ENCODE measurements at places on chromosomes 4 and X.

DNA sequence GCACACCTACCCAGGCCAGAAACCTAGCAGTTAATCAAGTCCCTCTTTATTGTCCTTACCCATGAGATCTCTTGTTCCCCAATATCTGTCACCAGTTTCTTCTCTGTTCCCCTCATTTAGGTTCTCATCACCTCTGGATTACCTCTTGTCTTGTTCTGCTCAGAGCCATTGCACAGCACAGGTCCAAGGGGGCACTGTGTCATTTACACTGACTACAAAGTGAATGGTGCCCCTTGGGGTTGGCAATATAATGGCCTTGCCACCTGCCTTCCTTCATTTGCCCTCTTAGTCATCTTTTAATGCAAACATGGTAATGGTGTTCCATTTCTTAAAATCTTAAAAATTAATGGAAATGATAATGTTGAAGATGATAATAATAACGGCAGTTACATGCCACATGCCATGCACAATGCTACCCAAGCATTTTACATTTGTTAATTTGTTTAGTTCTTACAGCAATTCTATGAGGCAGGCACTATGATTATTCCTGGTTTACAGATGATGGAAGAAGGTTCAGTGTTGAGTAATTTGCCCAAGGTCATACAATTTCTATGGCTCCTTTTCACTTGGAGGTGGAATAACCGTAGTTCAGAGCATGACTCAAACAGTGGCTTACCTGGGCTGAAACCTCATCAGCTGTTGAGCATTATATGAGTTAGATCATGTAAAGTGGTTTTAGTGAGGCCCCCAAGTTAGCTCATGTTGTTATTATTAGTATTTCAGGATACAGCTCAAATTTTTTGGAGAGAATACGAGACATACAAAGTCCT lies 117.9 kb downstream of the RASL11B start:
- no peak for DNase-seq

- DNase-seq, result no peak
Measured at GRCh38 chr4:181676546-181676945, 566.7 kb upstream of the TENM3 start.

DNA sequence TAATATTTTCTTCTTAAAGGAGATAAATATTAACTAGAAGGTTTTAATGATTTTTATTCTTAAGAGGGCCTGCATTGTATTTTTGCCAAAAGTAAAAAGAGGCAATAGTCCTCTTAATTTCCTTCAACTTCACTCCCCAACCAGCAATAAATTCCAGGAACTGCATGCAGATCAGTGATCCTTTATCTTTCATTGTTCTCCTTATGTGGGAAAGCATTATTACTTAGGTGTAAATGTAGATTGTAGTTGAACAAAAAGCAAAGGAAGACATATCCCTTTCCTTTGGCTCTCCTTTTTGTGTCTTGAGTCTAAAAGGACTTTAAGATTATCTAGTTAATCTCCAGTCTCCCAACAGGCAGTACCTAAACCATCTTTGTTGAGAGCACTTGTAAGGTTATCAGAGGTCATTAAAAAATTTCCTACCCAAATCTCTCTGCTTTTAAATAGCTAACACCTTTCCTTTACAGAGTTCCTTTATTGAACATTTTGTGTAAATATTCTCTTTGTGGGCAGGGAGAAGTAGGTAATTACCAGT lies 55.3 kb downstream of the RAPGEF2 start:
- no peak for DNase-seq

GRCh38 chr4:122731676-122732075 lies 828 bp upstream of the BBS12 start:
- no peak for DNase-seq

- DNase-seq, result peak; percentile 33
Measured at GRCh38 chrX:70554523-70554922, 109.9 kb downstream of the DLG3 start.

- no peak for DNase-seq
Measured at GRCh38 chrX:46602468-46603102, 29.0 kb downstream of the CHST7 start.

- peak; percentile 63 for DNase-seq
Measured at GRCh38 chr4:169311643-169312365, 41.0 kb upstream of the SH3RF1 start.

- DNase-seq, result peak; percentile 25
Measured at GRCh38 chr4:125750399-125750798, 435.6 kb downstream of the FAT4 start.

GRCh38 chr4:48780865-48781214 lies 761 bp upstream of the FRYL start:
- peak; percentile 44 for DNase-seq

GRCh38 chr4:53040851-53041250 lies 178.7 kb downstream of the RASL11B start:
- DNase-seq, result peak; percentile 59

DNA sequence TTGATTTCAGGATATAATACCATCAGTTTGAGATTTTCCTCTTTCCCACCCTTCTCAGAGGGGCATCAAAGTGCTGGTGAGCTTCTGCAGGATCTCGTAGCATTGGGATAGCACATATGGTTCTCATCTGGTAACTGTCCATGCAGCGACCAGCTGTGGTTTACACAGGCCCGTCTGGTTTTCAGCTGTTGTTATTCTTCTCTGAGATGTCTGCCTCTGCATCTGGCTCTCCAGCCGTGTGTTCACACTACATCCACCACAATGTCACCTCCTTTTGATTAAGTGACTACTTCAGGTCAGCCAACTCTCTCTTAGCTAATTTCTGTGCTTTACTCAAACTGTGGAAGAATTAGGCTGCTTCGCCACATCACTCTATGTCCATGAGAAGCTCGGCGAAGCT lies 676.7 kb upstream of the TENM3 start:
- DNase-seq, result peak; percentile 89

DNA sequence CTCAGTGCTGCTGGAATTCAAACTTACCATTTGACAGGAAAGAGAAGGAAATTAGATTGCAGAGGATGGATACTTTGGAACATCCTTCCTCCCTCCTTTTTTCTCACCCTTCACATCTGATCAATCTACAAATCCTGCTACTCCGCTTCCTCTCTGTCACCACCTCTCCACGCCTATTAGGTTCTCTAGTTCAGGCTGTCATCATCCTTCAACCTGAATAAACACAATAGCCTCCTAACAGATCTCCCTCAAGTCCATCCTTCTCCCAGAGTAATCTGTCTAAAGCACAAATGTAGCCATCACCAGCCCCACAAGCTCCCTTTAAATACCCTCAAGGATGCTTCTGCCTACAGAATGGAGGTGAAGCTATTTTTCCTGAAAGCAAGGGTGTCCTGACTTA lies 20.0 kb upstream of the SLAIN2 start:
- DNase-seq, result no peak

DNA sequence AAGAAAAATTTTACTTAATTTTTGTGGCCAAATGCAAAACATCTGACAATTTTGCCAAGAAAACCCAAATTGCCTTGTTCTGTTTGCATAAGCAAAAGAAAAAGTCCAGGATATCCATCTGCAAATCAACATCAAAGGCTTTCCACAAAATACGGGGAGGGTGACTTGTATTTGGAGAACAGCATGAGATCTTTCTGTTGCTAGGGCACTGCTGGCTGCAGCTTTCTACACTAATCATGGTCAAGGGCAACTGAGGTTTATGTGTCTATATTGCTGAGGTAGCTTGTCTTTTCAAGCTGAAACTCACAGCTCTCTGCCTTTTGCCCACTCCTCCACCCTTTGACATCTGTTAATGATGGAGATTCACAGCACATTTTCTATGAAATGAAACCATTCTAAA lies 389.1 kb downstream of the NKX6-1 start:
- no peak for DNase-seq

DNA sequence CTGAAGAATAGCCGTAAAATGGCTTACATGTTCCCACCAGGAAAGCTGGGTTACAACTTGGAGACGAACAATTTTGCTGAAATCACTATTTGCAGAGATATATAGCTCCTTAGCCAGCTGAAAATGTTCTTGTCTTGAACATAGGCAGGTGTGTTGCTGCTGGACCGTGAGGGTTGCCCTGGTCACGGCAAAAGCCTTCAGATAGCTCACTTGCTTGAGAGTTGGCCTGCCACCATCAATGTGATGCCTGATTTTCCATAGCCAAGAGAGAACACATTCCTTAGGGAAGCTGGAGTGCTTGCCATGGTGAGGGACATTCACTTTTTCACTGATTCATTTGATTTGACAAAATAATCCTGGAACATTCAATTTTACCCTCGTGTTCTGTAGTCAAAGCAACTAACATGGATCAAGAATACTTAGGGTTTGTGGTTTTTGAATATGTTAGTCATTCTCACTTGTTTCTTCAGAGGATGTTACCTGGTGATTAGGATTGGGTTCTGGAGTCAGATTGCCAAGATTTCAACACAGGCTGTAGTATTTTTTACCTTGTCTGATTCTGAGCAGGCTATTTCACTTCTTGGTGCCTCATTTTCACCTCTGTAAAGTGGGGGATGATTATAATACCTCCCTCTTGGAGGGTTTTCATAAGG lies 536.9 kb downstream of the RAPGEF2 start:
- DNase-seq, result no peak
